ENCODE measurements at places on chromosomes 6 and 20.
A peak's percentile ranks its signal among the peaks of the same experiment; 100 is the strongest.

DNA sequence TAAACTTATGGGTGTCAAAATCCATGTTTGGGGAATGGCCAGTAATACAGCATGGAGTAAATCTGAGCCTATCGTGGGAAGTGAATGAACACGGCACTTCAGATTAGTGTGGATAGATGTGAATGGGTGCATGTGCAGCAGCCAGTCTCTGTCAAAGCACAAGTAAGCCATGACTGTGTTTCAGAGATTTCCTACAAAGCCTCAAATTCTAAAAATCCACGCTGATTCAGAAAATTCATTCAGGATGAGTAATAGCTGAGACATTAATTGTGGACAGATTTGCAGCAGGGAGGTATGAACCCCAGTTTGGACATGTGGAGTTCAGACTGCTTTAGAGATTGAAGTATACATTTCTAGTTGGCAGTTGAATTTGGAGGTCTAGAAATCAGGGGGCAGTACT is 115.1 kb downstream of the QKI start:
- peak; percentile 86 for DNase-seq

DNA sequence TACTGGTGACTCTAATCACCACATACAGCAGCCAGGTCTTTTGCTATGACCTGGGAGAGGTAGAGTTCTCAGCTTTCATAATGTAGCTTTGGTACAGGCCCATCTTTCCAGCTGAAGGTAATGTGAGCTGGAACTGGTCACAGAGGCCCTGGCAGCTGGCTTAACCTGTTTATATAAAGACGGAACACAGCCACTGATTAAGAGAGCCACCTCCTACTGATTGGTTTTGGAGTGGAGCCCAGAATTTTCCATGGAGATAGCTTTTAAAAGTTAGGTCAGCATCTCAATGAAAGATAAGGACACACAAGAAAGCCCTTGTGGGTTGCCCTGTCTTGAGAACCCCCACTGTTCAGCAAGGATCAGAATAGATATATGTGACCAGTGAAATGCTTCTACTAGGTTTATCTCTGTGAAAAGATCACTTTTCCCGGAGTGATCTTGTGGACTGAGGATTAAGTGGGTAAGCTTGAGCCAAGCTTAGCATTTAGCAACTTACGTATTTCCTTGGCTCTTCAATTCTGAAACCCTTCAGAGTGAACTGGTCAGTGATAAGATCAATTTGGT is 213.7 kb upstream of the CITED2 start:
- DNase-seq = peak; percentile 77

GRCh38 chr6:31098449-31098938 is 13.9 kb downstream of the C6orf15 start:
- no peak for DNase-seq

DNA sequence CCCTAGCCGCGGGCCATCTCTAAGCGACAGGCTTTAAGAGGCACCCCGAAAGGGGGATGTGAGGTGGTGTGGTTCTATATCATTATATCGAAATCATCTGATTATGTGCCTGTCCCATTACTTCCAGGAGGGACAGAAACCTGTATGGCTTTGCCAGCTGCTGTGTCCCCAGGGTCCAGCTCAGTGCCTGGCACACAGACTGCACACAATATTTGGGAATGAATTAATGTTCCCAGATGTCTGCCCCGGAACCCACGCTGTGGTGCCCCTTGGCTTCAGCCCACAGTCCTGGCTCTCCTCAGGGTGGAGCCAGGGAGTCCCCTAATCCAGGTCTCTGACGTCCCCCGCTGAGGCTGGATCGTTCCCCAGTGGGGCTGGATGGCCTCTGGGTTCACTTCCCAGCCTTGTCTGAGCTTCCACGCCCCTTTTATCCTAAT is 8.9 kb upstream of the AHCY start:
- DNase-seq = no peak

GRCh38 chr6:34680802-34681515 is 15.6 kb downstream of the ILRUN start:
- DNase-seq = peak; percentile 83

GRCh38 chr20:4151991-4152695 is 136.8 kb upstream of the RNF24 start:
- peak; percentile 91 for DNase-seq

GRCh38 chr6:139748353-139749146 is 374.1 kb upstream of the CITED2 start:
- DNase-seq = no peak

DNA sequence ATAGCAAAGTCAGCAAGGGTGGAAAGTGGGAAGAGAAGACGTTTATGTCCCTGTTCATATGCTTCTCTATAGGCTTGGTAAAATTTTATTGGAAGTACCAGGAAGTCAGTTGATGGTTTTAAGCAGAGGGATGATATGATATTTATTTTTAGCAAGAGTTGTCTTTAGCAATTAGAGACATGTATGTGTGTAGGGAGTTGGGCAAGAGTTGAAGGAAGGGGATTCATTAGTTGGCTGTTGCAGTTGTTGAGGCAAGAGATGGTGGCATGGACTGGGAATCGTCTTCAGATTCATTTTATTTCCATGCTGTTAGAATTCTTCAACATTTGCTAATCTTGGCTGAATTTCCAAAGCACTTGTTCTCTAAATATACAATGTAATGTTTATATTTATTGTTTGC is 85.6 kb downstream of the QKI start:
- no peak for DNase-seq

DNA sequence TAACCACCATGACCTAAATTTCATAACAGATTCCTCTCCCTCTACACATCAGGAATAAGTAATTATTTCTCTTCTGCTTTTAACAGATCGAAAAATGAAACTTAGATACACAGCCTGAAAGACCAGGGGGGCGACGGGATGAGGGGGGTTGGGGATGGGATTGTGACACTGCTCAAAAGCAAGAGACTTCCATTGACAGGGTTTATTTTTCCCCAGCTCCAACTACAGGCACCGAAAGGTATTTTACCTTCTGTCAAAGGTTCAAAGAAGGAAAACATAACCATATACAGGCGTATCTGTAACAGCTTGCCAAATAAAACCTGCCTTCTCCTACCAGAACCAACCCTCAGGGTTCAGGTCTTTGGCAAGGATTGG is 1.3 kb downstream of the EPHA7 start:
- DNase-seq = no peak

- no peak for DNase-seq
Observed at GRCh38 chr6:55836945-55837344, 38.4 kb downstream of the BMP5 start.

- DNase-seq = no peak
Observed at GRCh38 chr20:33251496-33251895, 15.7 kb downstream of the BPIFA1 start.

DNA sequence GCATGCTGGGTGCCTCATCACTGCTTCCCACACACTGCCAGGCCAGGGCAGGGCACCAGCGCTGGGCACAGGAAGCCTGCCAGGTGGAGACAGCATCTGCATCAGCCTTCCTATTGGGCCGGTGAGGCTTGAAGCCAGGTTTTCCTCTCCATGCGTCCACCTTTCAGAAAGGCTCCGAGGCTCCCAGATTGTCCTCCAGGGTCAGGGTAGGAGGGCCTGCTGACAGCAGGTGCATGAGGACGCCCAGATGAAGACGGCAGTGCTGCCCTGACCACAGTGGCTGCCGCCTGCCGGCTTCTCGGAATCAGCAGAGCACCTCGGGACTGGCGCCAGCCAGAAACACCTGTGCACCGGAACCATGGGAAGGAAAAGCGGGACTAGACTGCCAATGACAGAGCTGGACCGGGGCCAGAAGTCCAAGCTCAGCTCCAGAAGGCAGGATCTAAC is 170.5 kb upstream of the CST7 start:
- DNase-seq = no peak

GRCh38 chr20:35432430-35432735 is 5.6 kb downstream of the GDF5 start:
- DNase-seq = no peak

GRCh38 chr20:14855171-14855570 is 517.8 kb upstream of the FLRT3 start:
- no peak for DNase-seq

- no peak for DNase-seq
Observed at GRCh38 chr6:44487586-44487985, 100.1 kb downstream of the CDC5L start.

DNA sequence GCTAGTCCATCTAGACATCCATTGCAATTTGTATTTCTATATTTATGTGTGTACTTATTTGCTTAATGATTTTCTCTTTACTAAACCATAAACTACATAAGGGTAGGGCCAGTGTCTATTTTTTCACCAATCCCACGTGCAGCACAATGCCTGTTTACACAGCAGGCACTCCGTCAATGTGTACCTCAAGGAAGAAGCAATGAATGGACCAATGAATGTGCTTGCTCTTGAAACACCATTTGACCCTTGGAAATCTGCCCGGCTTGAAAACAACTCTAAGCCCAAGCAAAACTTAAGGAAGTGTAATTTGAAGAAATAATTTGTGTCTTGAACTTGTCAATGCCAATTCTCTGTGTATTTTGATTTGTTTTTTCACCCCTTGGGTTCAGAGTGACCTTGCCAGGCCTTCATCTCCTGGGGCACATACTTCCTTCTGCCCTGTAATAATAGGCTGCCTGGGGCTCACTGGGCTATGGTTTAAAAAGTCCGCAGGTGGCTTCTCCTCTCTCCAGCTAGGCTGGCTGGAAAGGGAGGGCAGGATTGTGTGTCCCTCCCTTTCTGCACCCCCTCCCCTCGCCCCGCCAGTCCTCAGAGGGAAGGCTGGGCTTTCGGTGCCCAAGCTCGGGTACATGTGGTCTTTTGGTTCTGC is 140.8 kb upstream of the ARMC2 start:
- no peak for DNase-seq

DNA sequence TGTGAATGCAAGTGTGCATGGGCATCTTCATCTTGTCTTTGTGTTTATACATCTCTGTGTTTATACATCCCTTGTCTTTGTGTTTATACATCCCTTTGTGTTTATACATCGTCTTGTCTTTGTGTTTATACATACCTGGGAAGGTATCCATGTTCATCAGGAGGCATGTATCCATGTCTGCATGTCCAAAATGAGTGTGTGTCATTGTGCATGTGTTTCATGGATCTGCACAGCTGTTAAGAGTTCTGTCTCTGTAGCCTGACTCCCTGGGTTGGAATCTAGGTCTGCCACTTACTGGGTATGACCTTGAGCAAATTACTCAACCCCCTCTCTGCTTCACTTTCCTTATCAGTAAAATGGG is 50.1 kb upstream of the SIRPA start:
- DNase-seq = no peak

- DNase-seq = no peak
Observed at GRCh38 chr6:44634321-44634720, 246.8 kb downstream of the CDC5L start.

DNA sequence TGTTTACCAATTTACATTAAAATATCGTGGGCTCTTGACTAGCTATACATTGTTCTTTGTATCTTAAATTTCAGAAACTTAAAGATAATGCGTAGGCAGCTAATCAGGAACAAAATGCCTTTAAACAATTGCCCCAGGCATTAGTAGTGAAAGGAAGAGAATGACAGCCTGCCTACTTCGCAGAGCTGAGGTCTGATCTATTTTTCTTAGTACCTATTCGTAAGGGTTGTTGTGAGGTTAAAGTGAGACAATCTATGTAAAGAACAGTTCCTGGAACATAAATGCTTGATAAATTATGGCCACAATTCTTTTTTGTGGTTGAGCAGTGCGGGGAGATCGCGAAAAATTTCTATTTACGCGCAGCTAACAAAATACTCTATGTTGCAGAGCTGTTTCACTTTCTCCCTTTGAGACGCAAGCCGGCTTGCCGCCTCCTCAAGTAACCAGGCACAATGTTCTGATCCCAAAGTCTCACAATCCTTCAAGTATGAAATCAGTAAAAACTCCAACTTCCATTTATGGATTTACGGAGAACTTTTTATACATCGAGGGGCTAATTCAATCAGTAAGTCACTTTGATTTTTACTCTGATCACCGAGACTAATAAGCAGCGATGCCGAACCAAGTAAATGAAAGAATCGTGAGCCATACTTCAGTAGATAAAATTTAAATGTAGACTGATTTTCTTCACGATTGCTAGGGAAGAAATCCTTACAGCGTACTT is 878 bp upstream of the PNRC1 start:
- DNase-seq = peak; percentile 68

DNA sequence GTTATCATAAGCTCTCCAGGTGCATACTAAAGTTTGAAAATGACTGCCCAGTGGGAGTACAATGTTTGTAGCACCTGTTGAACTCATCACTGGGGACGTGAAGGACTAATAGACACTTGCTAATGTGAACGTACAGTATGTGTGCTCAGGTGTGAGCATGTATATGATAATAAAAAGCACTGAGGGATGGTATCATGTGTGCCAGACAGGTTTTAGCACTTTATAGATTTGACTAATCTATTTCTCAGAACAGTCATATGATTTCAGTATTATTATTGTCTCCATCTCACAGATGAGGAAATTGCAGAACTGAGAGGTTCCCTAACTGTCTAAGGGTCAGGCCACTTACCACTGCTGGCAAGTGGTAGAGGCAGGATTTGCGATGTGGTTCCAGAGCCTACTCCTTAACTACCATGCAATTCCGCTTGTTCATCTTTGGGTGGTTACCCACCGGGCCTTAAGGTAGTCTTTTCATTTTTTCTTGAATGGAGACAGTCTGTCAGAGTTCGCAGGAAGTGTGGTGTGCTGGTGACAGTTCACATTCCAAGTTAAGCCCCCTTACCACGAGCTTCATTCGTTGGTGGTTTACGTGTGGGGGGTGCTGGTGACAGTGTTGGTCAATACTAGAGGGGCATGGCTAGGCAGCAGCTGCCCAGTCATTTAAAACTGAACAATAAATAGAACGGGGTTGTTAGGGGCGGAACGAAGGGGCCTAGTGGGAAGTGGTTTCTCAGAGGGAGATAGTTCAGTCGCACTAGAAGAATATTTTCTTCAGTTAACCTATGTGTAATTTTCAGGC is 46.8 kb downstream of the RREB1 start:
- no peak for DNase-seq

DNA sequence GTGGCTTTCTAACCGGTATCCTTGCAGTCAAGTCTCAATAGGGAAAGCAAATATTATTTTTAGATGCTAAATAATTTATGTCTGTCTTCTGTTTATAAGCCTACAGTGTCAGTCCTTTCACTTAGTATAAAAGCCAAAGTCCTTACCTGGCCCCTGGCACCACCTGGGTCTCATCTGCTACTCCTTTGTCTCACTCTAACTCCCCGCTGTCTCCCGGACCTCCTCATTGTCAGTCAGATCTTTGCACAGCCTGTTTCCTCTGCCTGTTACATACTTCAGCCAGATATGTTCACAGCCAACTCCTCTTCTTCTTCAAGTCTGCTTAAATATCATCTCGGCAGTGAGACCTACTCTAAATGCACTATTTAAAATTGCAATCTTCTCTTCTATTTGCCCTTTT is 84.2 kb downstream of the THEMIS start:
- DNase-seq = no peak

DNA sequence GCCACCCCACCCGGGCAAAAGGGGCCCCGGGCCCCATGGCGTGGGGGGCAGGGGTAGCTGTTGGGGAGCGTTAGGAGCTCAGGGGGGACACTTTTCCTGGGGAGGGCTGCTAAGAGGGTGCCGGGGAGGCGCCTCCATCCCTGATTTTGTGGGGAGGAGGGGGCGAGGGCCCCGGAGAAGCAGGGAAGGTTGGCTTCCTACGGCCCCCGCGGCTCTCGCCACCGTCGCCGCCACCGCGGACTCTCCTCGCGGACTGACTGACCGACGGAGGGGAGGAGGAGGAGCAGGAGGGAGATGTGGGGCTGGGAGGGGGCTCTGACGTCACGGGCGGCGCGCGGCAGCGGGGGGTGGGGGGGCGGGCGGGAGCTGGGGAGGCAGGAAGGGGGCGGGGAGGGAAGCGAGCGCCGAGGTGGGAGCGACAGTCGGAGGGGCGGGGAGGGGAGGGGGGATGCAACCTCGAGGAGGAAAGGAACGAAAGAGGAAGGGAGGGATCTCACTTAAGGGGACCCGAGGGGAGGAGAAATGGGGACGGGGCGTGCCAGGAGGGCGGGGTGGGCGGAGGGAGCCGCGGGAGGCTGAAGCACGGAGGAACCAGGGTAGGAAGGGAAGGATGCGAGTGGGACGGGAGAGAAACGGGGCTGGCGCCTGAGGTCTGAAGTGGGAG is 5.1 kb downstream of the GABBR1 start:
- peak; percentile 66 for DNase-seq

Measured in kidney tubule cell (primary cell).